Tibial nerve (tissue), 4 donors: ENCODE measurements at places on chromosomes 6 and 20.

DNA sequence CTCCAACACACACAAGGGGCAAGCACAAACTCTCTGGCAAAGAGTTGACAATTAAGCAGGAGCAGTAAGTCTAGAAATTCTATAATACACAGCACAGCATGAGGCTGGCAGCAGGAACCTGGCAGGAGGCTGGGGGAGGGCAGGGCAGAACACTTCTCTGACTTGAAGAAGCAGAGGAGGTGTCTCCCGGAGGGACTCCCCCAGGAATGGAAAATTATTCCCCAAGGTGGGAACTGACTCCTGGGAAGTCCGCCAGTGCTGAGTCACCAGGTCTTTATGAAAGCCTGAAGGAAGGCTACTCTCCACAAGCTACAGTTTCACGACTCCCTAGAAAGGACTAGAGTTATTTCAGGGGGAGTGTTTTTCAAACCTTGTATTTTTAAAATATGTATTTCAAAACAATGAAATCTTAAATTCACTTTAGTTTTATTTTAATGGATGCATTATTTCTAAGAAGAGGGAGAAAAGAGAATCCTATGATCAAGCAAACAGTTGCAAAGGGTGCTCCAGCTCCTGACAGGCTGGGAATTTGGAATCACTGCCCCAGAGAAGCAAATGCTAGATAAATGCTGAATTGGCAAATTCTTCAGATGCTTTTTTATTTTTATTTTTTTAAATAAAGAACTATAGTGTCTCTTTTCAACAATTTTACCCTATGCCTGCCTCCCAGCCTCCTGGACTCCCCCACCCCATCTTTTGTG is 192.8 kb downstream of the LY86 start:
- no peaks in the 10 kb centered on the region for H3K4me1 ChIP-seq
- no peaks in the 10 kb centered on the region for H3K36me3 ChIP-seq
- H3K4me3 ChIP-seq = no peak overlapping the region
- DNase-seq = peak; percentile 56
- H3K27me3 ChIP-seq = no peaks in the 10 kb centered on the region
- no peak overlapping the region for H3K27ac ChIP-seq

GRCh38 chr6:39184906-39185580 is 44.2 kb downstream of the KCNK5 start:
- H3K27me3 ChIP-seq = no peaks in the 10 kb centered on the region
- H3K27ac ChIP-seq = peak overlapping the region; percentile 50

GRCh38 chr6:20740727-20741126 is 206.5 kb downstream of the CDKAL1 start:
- H3K27ac ChIP-seq = no peak overlapping the region
- DNase-seq = no peak
- no peaks in the 10 kb centered on the region for H3K27me3 ChIP-seq

DNA sequence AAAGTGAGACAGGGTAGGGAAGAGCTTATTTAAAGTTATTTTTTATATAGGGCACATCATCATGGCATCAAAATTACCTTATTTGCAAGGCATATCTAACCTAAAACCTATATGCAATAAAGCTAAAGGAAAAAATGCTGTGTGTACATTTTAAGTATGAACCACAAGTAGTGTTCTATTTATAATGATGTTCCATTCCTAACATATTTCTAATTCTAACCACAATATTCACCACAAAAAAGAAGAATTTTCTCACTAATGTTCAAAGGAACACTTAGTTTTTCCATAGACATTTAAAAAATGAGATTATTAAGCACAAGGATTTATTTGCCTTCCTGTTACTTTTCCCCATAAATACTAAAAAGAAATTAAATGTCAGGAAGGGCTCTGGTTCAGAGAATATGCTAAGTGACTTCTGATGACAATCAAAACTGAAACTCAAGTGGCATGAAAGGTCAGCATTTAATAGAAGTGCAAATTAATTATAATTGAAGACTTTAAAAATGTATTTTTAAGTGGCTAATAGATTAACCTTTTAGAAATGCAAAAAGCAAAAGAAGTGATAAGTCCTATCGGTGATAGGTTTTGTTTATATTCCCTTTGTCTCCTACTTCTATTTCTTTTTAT is 25.1 kb downstream of the GPR63 start:
- no peaks in the 10 kb centered on the region for H3K36me3 ChIP-seq
- DNase-seq = no peak
- H3K27ac ChIP-seq = no peak overlapping the region
- H3K4me3 ChIP-seq = no peak overlapping the region
- H3K27me3 ChIP-seq = no peaks in the 10 kb centered on the region
- H3K4me1 ChIP-seq = no peaks in the 10 kb centered on the region

- no peak for DNase-seq
- no peaks in the 10 kb centered on the region for H3K36me3 ChIP-seq
- H3K27me3 ChIP-seq = no peaks in the 10 kb centered on the region
- no peak overlapping the region for H3K27ac ChIP-seq
Observed at GRCh38 chr6:154683756-154684523, 49.3 kb upstream of the SCAF8 start.

GRCh38 chr6:140499607-140500006 is 1125.2 kb upstream of the CITED2 start:
- H3K36me3 ChIP-seq = no peaks in the 10 kb centered on the region
- no peaks in the 10 kb centered on the region for H3K27me3 ChIP-seq
- H3K4me1 ChIP-seq = no peaks in the 10 kb centered on the region
- no peak for DNase-seq
- no peak overlapping the region for H3K4me3 ChIP-seq

DNA sequence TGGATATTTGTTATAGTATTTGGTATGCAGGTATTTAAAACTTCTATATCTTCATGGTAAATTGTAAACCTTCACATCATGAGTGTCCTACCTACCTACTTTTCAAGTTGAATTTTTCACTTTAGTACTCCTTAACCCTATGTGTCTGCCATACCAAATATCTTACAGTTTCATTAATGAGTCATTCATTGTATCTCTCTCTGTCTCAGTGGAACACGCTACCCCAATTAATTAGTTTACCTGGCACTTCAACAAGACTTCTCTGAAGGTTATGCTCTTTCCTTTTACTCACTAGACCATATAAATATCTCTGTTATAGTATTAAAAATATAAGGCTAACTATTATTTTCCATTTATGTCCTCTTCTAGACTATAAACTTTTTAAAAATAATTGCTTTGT is 123.9 kb upstream of the GJE1 start:
- no peak overlapping the region for H3K4me3 ChIP-seq
- no peak for DNase-seq
- no peaks in the 10 kb centered on the region for H3K27me3 ChIP-seq
- no peak overlapping the region for H3K27ac ChIP-seq
- H3K4me1 ChIP-seq = no peaks in the 10 kb centered on the region
- H3K36me3 ChIP-seq = no peaks in the 10 kb centered on the region

DNA sequence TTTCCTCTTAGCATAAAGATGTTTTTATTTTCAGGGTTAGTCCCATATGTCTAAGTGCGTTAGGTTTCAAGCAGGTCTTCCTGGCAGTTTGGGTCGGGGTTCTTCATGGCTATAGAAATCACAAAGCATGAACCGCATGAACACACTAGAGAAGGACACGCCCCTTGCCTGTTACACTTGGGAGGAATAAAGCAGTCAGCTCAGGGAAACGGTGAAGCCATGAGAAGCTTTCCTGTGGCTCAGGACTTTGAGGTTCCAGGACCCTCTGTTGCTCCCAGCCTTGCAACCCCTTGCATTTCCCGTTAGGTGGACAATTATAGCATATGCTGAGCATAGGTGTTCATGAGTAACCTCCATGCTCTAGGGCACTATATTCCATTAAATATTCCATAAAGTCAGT is 96.7 kb downstream of the SYCP2 start:
- H3K4me1 ChIP-seq = no peaks in the 10 kb centered on the region
- H3K27ac ChIP-seq = no peak overlapping the region
- H3K4me3 ChIP-seq = peak overlapping the region; percentile 37
- DNase-seq = no peak

DNA sequence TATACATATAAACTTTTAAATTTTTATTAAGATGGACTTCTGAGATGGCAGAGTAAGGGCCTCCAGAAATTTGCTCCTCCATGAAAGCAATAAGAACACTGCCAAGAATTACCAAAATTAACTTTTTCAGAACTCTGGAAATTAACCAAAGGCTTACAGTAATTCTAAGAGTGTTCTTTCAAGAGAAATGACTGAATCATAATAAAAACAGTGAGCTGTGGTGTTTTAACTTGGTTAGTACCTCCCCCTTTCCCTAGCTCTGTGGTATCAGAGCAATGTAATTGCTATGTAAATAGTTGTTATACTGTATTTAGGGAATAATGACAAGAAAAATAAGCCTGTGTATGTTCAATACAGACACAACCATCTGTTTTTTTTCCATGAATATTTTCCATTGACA is 19.0 kb downstream of the HECA start:
- H3K36me3 ChIP-seq = peaks cover 3% of the 10 kb centered on the region
- H3K27me3 ChIP-seq = no peaks in the 10 kb centered on the region
- no peak overlapping the region for H3K4me3 ChIP-seq
- H3K27ac ChIP-seq = no peak overlapping the region

DNA sequence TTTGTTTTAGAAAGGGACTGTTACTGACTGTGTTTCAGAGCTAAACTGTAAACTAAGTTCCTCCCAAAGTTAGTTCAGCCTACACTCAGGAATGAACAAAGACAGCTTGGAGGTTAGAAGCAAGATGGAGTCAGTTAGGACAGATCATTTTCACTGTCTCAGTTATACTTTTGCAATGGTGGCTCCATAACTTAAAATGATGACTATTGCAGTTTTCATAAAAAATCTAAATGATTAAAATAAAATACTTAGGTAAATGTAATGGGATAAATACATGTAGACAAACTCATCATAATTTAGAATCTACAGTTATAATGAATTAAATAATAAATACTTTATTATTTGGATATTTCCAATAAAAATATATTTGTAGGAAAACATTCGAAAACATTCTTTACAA is 590.6 kb downstream of the EPHA7 start:
- H3K4me3 ChIP-seq = no peak overlapping the region
- no peaks in the 10 kb centered on the region for H3K36me3 ChIP-seq
- DNase-seq = no peak
- H3K4me1 ChIP-seq = no peaks in the 10 kb centered on the region
- no peaks in the 10 kb centered on the region for H3K27me3 ChIP-seq
- H3K27ac ChIP-seq = no peak overlapping the region

- peaks cover 8% of the 10 kb centered on the region for H3K4me1 ChIP-seq
- H3K36me3 ChIP-seq = no peaks in the 10 kb centered on the region
- H3K4me3 ChIP-seq = no peak overlapping the region
- H3K27ac ChIP-seq = no peak overlapping the region
- DNase-seq = no peak
Observed at GRCh38 chr6:160128125-160128683, 6.6 kb downstream of the SLC22A1 start.

DNA sequence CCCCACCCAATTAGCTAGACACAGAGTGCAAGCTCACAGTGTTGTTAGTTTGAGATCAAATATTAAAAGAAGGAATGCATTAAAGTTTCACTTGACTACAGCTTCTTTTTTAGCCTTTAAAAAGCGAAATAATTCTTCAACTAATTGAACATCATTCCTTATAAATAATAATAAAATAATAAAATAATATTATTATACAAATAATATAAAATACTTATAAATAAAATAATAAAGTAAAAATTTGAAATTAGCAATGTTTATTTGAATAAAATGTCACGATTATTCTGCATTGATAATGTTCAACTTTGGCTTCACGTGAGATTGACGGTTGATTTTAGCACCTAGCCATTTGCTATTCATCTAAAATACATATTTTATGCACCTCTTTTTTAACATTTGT is 819.3 kb downstream of the FRK start:
- H3K27me3 ChIP-seq = no peaks in the 10 kb centered on the region
- H3K36me3 ChIP-seq = no peaks in the 10 kb centered on the region
- no peak overlapping the region for H3K4me3 ChIP-seq
- no peak for DNase-seq
